ENCODE measurements at places on chromosomes 2 and 18. TPM values are rescaled to one million over a fixed set of nuclear protein-coding genes. Genes with fewer than 3 reads are reported as not detected.

COL6A3 gene
- 178 TPM for polyA plus RNA-seq

MEP1B gene
- polyA plus RNA-seq = 0.11 TPM

RIT2 gene
- not detected for polyA plus RNA-seq

DNA sequence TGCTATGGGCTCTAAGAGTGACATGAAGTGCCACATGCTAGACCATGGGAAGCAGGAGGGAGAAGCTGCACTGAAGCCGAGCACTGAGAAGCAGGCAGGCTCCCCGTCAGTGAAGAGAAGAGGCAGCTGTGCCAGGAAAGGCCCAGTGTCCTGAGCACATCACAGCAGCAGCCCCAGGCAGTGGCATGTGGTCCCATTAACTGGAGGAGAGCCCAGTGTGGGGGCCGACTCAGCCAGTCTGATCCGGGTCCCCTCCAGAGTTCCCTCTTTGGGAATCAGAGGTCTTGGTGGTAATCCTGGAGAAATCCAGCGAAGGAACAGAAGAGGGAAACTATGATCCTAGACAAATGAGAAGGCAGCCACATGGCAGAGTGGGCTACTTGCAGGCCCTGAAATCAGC, 96.7 kb upstream of the ACAA2 start:
- no peak for DNase-seq

DNA sequence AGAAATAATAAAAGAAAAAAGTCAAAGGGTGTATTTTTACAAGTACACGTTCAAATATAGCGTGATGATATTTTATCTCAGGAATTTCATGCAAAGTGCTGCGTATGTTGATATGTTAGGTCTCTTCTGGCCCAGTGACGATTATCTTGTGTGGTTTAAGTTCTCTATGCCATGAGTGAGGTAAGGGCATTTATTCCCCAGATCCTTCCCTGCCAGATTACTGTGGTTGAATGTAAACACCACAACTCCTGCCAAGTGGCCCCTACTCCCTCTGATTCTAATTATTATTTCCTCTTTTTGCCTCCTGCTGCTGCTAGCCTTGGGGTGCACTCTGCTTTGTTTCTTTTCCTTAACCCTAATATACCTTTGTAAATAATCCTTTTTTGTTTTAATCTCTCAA, 12.2 kb downstream of the SCN2A start:
- DNase-seq = no peak

- DNase-seq = no peak
Observed at GRCh38 chr2:121096611-121097010, 188.4 kb downstream of the TFCP2L1 start.

Data from forelimb muscle (tissue), 1 donor.